GM12865 (cell line): ENCODE measurements at places on chromosomes 11 and 22.

DNA sequence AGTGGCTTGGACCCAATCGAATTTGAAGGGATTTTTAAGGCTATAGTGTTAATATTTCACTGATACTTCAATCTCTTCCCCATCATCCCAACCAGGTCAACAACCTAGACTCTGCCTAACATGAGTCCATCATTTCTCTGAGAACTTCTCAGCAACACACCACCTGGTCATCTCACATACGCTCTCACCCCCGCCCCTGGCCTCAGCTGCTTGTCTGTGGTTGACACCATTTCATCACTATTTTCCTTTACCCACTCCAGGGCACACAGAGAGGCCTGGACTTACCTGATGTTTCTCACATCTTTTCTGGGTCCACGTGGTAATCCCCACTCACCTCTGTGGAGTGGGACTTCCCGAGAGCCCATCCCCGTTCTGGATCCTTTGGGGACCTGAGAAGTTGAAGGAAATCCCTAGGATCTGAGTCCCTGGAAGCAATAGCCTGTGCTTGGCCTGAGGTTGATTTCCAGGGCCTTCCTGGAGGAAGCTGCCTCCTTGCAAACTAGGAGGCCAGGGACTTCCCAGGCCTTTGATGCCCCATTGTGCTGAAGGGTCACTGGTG is 3.2 kb downstream of the P2RX3 start:
- no peak for DNase-seq

GRCh38 chr22:50576806-50577696 is 1.2 kb downstream of the CPT1B start:
- no peak for DNase-seq

DNA sequence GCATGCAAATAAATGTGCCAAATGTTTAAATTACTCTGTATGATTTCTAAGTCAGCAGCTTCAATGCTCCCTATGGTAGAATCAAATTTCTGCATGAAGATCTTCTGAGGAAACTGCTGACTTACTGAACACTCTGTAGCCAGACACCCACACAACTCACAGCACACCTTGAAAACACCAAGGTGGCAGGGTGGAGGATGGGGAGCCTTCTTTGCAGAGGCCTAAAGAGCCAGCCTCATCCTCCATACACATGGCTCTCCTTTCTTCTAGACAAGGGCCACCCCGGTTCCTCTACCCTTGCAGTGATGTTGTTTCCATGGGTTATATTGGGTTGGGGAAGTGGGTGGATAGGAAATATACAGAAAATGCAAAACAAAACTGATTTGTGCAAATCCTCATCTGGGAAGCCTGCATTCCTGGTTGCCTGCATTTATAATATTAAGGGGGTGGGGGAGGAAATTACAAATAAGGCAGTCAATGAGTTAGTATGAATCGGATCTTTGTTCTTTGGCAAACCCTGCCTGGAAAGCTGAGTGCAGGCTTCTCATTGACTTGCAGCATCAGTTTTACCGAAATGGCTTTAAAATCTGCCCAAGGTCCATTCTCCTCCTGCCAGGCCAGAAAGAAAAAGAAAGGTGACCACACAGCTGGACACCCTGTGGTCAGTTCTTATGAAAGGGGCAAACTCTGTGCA is 15.8 kb upstream of the ETS1 start:
- DNase-seq = no peak

GRCh38 chr11:121293288-121293594 is 670 bp downstream of the SC5D start:
- no peak for DNase-seq

DNA sequence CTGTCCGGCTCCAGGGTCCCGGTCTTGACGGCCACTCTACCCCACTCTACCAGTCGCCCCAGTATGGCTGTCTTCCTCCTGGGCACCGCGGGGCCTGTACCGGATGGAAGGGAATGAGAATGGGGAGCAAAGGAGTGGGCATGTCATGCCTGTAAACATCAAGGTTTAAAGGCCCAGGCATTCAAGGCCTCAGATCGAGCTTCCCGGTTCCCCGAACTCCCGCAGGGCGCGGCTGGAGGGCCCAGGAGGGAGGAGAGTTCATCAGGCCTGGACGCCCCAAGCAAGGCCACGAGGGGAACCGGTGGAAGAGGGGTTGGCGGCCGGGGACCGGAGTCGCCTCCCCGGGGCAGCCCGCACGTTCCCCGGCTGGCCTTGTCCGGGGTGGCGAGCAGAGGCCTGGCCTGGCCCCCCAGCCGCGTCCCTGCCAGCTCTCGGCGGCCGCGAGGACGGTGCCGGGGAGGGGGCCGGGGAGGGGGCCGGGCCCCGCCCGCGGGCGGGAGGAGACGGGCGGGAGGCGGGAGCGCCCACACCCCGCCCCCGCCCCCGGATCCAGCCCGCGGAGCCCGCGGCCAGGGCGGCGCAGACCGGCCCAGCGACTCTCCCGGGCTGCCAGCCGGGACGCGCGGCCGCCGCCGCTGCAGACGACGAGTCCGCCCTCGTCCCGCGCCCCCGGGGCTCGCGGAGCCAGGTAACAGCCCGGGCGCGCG is at the start of gene CDC42EP1:
TSS of gene CDC42EP1 (plus strand) at position 580 of the 707 bp plus-strand sequence. CDS start 5,870 bp downstream, outside the sequence.
- DNase-seq = no peak

GRCh38 chr11:15099267-15099666 is 15.5 kb upstream of the INSC start:
- no peak for DNase-seq

DNA sequence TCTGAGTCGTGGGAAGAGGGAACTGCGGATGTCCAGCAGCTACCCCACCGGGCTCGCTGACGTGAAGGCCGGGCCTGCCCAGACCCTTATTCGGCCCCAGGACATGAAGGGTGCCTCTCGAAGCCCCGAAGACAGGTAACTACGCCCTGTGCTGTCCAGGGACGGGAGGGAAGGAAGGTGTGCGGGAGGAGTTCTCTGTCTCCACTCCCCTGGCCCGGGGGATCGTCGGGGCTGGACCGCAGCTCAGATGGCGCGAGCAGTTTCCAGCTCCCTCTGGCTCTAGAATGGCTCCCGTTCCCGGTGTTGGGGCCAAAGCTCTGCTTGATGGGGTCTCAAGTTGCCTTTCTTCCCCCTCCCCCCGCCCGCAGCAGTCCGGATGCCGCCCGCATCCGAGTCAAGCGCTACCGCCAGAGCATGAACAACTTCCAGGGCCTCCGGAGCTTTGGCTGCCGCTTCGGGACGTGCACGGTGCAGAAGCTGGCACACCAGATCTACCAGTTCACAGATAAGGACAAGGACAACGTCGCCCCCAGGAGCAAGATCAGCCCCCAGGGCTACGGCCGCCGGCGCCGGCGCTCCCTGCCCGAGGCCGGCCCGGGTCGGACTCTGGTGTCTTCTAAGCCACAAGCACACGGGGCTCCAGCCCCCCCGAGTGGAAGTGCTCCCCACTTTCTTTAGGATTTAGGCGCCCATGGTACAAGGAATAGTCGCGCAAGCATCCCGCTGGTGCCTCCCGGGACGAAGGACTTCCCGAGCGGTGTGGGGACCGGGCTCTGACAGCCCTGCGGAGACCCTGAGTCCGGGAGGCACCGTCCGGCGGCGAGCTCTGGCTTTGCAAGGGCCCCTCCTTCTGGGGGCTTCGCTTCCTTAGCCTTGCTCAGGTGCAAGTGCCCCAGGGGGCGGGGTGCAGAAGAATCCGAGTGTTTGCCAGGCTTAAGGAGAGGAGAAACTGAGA is 1.4 kb downstream of the ADM start:
- peak; percentile 14 for DNase-seq

- DNase-seq = no peak
Measured at GRCh38 chr22:47605886-47606285, 843.4 kb downstream of the TBC1D22A start.

DNA sequence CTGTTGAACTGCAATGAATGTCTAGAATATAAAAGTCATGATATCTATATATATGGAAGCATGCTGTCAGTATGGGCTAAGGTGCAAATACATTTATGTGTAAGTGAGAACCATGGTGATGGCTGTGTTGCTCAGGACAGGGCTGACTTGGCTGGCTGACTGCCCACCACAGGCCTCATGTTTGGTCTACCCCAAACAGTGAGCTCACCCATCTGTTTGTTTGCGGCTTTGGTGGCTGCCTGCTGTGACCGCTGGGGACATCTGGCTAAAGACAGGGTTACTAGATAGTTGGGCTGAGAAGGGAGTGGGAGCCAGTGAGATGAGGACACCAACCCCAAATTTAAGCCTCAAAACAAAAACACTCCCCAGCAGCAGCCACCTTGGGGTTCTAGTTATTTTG is 6.3 kb downstream of the CD44 start:
- DNase-seq = peak; percentile 95

DNA sequence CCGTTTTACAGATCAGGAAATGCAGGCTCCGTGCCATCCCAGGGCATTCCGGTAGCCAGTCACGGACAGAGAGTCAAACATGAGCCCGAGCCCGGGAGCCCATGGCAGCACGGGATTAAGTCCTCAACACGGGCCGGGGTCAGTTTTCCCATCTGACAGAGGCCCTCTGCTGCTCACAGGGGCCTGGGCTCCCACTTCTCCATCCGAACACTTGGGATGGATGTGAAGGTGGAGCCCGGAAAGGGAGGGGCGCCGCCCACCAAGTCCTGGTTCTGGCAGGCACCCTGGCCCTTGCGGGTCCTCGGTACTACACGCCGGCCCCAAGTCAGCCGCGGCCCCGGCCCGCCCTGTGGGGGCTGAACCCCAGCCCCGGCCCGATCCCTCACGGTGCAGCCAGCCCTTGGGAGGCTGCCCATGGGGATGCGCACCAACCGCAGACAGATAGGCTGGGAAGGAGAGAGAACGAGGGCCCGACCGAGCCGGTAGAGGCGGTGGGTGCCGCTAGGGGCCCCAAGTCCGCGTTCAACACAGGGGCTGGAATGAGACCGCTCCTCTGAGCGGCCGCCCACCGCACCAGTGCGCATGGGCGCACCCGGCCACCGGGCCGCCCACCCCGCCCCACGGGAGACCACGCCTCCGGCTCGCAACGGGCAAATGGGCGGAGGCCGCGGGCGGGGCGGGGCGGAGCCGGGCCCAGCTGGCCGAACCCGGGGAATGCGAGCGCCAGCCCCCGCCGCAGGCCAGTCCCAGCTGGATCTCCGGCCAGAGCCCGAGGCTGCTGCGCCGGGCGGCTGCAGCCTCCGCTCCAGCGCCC is at the start of gene CAPN5:
TSS of gene CAPN5 (plus strand) at position 743 of the 814 bp plus-strand sequence. CDS start 17,916 bp downstream, outside the sequence.
- DNase-seq = peak; percentile 88

DNA sequence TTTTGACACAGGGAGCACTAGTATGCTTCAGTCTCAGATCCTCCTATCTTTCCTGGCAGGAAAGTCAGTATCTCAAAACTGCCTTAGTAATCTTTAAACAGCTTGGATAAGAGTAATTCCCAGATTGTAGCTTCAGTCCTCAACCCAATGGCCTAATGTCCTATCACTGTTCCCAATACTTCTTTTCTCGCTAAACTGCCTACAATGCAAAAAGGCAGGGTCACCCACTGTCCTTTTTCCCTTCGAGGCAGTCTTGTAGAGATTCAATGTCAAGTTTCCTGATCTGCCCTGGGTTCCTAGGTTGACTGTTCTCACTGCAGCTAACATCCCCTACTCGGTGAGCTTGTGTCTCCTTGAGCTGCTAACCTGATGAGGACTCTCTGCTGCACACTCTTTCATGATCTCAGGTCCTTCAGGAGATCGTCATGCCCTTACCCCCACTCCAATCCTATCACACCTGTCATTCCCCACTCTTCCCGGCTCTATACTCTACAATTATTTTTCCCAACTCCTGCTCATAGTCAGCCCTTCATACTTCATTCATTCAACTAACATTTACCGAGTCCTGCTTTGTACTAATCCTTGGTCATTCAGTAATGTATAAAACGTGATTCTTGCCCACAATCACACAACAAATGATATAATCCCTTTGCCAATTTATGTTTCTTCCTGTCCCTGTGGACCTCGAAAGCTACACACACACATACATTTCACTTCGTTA is 904 bp downstream of the C2CD3 start:
- no peak for DNase-seq

DNA sequence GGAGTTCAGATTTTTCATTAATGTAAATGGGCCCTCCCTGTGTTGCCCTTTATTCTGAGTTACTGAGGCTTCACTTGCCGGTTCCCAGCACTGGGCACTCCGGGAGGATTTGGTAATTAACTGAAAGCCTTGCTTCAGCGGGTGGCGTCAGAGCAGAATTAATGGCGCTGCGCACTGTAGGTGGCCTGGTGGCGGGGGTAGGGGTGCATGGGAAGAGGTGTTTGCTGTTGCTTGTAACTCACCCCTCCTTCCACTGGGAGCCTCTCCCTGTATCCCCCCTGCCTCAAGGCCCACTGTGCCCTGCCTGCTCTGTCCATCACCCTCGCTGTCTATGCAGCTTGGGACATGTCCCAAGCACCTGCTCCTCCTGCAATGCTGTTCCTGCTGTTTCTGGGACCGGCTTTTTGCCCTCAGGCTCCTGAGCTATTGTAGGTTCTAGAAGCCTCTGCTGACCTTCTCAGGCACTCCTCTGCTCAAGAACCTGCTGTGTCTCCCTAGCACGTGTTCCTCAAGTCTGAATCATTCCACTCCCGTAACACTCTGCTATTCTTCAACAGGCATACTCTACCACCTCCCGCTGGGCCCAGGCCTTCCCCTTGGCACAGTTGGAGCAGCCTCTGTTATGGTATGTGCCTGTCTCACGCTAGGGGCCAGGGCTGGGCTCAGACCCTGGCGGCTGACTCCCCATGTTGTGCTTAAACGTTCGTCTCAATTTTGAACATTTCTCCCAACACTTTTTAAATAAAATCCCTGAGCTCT is 24.4 kb downstream of the ARHGAP8 start:
- DNase-seq = no peak

- no peak for DNase-seq
Measured at GRCh38 chr11:134250246-134250645, 2.9 kb downstream of the THYN1 start.

- peak; percentile 21 for DNase-seq
Measured at GRCh38 chr11:69131644-69132300, 24.0 kb upstream of the SMIM38 start.

DNA sequence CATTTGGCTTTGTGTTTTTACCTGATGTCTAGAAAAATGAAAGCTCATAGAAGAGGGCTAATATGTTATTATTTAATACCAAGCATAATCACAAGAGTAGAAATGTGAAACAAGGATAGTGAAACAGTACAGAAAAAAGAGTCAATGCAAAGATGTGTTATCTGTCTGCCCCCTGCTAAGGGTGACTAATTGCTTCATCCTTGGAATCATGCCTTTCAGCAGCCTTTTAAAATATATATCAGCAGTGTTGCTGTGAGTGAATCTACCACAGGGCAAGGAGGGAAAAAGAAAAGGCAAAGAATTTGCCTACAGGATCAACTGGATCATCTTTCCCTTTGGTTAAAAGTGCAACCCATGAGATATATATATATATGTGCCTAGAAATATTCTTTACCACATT is 867.2 kb upstream of the RAG2 start:
- DNase-seq = no peak
